ENCODE measurements at places on chromosomes 3 and 15.
A peak's percentile ranks its signal among the peaks of the same experiment; 100 is the strongest.

GRCh38 chr3:52057812-52058495 lies 1.6 kb upstream of the DUSP7 start:
- DNase-seq, result no peak

- no peak for DNase-seq
These were observed 4.5 kb downstream of the POLG start for GRCh38 chr15:89330119-89330518.

GRCh38 chr15:31339558-31339895 lies 12.9 kb downstream of the KLF13 start:
- no peak for DNase-seq

- no peak for DNase-seq
These were observed 165.5 kb downstream of the FBLN2 start for GRCh38 chr3:13714251-13714916.

DNA sequence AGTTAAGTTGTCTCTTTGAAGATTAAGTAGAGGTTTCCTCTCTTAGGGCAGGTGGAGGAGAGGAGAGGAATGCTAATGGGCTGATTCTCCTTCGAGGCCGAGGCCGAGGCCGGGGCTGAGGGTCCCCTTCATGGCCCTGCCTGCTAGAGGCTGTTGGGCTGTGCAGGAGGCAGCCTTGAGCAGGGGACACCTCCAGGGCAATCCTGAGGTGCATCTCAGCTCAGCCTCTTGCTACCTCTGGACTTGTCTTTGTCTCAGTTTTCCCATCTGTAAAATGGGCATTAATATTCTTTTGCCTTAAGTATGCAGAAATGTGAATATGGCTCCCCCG lies 97.7 kb upstream of the PRR20G start:
- no peak for DNase-seq

DNA sequence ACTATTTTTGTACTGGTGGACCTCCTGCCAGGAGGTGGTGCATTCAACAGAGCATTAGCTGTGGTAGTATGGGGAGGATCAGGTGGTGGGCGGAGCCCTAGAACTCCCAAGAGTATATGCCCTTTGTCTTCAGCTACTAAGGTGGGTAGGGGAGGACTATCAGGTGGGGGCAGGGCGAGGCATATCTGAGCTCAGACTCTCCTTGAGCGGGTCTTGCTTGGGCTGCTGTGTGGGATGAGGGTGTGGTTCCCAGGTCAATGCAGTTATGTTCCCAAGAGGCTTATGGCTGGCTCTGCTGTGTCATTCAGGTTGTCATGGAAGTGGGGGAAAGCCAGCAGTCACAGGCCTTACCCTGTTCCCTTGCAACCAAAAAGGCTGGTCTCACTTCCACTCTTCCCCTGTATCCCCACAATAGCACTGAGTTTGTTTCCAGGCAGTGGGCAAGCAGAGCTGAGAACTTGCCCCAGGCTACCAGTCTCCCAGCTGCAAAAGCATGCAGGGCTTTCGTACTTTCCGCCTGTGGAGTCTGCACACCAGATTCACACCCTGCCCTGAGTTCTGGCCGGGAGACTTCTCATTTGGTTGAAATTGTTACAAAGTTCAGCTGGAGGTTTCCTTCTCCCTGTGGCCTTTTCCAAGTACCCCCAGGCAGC lies 93.7 kb upstream of the DPPA4 start:
- no peak for DNase-seq

GRCh38 chr15:33941279-33942063 lies 26.8 kb upstream of the CHRM5 start:
- no peak for DNase-seq

- no peak for DNase-seq
These were observed 556.2 kb upstream of the SUCLG2 start for GRCh38 chr3:68210635-68211034.

- DNase-seq, result no peak
These were observed 73.4 kb downstream of the PLXNA1 start for GRCh38 chr3:127056281-127056680.

GRCh38 chr3:166785876-166786275 lies 594.2 kb downstream of the ZBBX start:
- no peak for DNase-seq

DNA sequence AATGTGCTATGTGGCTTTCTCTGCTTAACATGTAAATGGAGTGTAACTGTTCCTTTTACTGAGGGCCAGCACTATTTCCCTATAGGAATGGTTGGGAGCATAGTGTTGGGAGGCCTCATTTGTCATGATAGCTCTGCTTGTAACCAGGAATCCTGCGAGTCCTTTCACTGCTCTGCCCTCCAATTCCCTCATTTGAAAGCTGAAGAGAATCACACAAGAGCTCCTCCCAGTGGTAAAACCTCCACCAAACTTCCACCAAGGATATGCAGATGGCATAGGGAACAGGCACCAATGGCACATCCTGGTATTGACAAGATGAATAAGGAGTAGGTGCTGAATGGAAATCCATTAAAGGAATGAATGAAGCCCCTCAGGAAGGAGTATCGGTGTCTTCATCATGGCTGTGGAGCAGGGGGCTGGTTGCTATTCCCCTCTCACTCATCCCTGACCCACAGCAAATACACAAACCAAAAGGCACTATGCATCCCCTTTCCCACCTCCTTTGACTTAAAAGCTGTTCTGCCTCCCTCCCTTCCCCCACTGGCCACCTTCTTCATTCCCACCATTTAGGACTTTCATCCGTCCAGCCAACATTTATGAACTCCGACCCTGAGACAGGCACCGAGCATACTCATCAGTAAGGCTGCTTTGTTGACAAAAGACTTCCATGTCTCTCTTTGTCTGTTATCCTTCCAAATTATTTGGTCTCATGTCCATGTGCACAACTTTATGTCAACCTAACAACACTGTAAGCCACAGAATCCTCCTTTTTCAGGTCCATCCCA lies 560.8 kb downstream of the FOXP1 start:
- no peak for DNase-seq

DNA sequence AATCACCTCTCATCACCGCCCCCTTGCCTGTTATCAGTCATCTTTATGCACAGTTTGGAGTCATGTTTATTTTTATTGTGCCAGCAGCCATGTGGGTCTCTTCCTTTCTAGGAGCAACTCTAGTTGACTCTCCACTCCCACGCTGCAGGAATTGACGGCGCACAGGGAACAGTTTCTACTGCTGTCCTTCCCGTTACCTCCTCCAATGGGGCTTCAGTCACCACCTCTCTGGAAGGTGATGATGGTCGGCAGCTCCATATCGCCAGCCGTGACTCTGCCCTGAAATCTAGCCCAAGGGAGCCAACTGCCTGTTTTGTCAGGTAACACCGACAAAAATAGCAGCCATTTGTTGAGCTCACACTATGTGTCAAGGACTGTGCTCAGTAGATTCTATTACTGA lies 35.6 kb upstream of the FAM107A start:
- DNase-seq, result no peak

DNA sequence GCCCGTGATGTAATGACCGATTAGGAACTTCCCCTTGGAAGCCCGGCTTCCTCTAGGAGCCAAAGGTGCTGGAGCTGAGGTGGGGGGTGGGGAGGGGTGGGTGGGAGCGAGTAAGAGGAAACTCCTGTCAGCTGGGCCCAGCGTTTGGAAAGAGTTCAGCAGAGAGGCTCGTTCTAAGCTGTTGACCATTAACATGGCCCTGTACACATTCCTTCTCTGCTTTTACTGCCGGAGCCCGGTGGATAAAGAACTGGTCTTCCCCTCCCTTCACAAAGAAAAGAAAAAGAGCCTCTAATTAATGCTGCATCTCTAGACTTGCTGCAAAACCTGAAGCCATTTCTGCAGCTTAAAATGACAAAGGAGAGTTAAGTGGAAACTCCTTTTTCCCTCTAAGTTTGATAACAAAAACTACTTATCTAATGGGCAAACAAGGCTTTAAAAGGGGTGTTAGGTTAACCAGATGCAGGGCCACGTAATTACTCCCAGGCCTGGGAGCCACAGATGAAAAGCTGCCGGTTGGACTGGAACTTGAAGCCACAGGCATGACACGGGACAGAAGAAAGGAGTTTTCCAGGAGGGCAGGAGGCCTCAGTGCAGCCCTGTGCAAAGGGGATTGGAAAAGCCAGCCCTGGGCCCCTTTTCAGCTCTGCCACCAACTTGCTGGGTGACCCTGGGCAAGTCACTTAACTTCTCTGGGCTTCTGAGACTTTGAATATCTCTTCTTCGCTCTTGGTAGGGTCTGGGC lies 71.3 kb downstream of the SMAD6 start:
- DNase-seq, result peak; percentile 17

DNA sequence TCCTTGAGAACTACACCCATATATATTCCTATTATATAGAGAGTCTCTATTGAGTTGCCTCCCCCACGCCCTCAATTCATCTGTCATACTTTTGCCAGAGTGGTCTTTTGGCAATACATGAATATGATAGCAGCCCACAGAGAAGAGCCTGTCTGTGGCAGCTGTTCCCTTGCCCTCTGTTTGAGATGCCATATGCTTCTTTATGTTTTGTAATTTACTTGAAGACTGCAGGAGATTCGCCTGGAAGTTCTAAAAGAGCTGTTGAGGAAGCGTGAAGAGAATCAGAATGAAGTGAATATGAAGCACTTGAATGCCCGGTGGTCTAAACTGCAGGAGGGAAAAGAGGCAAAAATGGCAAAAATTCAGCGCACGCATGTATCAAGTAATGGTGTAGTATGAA lies 27.2 kb downstream of the CFAP91 start:
- no peak for DNase-seq

DNA sequence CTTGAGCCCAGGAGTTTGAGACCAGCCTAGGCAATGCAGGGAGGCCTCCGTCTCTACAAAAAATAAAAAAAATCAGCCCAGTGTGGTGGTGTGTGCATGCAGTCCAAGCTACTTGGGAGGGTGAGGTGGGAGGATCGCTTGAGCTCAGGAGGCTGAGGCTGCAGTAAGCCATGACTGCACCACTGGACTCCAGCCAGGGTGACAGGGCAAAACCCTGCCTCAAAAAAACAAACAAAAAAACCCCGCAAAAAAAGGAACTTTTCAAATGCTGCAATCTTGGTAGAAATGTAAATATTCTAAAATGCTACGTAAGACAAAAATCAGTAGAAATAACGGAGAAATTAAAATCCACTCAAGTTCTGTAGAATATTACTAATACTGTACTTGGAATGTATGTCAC lies 108.1 kb upstream of the MELTF start:
- DNase-seq, result peak; percentile 64

- peak; percentile 42 for DNase-seq
These were observed 7.6 kb downstream of the SELENOS start for GRCh38 chr15:101269479-101270223.

- DNase-seq, result no peak
These were observed 957.1 kb downstream of the FHIT start for GRCh38 chr3:60294181-60294580.

GRCh38 chr3:128455786-128456748 lies 10.6 kb downstream of the DNAJB8 start:
- DNase-seq, result peak; percentile 30

DNA sequence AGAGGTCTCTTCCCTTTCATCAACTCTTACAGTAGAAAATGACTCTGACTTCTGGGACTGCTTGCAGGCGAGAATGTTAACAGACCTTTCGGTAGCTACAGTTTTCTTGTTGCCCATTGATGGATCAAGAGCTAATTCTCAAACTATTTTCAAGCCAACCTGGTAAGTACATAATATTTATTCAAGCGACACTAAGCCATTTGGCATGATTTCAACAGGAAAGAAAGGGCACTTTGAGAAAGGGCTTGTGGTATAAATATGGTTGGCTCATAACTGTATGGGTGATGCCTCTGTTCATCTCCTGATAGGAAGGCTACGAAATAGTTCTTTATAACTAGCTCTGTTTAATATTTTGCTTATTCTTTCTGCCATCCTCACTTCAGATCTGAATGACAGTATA lies 196.2 kb upstream of the CNTN4 start:
- DNase-seq, result no peak

- DNase-seq, result no peak
These were observed 54.5 kb downstream of the SLMAP start for GRCh38 chr3:57810471-57811137.

- DNase-seq, result peak; percentile 53
These were observed 80.0 kb downstream of the SQOR start for GRCh38 chr15:45714590-45715488.

DNA sequence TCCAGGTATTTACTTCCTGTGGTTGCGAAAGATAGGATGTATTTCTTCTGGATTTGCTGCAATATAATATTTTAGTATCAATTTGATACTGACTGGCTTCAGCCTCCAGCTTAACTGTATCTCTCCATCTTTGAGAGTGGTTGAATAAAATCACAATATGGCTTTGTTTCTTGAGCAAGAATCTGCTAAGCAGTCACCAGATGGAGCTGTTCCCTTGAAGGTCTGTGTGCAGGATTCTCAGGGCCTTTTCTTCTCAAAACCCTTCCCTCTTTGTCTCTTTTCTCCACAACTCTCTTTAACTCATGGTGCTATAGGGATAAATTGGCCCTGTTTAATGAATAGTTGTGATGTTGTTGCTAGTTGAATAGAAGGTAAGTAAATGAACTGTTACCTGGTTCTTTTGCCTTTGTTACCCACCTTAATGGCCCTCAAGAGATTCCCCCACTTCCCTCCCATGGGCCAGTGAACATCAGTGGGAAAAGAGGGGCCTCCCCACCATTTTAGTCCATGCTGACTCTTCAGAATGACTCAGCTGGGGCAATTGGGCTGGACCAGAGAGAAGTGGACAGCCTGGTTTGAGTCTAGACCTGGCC lies 34.8 kb upstream of the RAB6B start:
- DNase-seq, result peak; percentile 49

DNA sequence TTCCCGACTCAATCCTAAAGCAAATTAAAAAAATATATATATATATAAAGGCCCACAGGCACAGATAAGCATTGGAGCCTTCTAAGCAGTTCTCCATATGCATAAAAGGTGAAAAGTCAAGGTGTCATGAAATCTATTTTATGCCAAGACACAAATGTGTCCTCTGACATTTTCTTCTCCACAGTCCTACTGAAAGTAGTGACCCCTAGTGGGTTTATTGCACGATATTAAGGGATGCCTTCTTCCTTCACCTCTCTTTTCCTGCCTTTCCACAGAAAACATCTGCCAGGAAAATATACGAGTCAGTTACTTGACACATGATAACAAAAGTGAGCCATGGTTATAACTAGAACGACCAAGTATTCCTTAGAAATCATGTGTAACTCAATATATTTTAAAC lies 303.2 kb downstream of the TIGIT start:
- DNase-seq, result no peak

DNA sequence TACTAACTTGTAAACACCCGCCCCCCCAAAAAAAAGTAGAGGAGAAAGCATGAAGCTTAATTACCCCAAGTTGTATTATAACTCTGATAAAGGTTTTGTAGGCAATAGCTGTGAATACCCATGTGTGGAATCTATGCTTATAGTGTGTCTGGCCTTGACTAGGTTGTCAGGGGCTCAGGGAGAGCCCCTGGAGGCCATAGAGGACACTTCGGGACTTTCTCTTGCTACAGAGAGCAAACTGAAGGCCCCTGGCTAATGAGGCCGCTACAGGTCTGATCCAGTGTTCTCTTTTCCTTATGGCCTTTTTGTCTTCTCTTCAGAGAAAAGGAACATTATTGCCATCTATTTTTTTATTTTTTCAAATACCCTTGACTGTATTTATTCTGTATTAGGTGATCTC lies 19.1 kb upstream of the SCAANT1 start:
- peak; percentile 5 for DNase-seq

All from erythroblast (primary cell).